ENCODE measurements at places on chromosomes 11 and 22.

- DNase-seq: no peak
Observed at GRCh38 chr22:22926370-22927195, 39.0 kb downstream of the IGLL5 start.

DNA sequence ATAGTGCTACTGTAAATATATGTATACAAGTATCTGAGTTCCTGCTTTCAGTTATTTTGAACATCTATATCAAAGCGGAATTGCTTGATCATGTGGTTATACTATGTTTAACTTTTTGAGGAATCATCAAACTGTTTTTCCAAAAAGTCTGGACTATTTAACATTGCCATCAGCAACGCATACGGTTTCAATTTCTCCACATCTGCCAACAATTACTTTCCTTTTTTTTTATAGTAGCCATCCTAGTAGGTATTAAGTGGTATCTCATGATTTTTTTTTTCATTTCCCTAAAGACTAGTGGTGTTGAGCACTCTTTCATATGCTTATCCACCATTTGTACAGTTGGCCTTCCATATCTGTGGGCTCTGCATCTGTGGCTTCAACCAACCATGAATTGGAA lies 1.3 kb upstream of the UBE4A start:
- no peak for DNase-seq

- DNase-seq: peak; percentile 29
Observed at GRCh38 chr11:19242179-19242932, 1.6 kb upstream of the E2F8 start.

- no peak for DNase-seq
Observed at GRCh38 chr22:35915477-35916013, 113.1 kb downstream of the RBFOX2 start.

DNA sequence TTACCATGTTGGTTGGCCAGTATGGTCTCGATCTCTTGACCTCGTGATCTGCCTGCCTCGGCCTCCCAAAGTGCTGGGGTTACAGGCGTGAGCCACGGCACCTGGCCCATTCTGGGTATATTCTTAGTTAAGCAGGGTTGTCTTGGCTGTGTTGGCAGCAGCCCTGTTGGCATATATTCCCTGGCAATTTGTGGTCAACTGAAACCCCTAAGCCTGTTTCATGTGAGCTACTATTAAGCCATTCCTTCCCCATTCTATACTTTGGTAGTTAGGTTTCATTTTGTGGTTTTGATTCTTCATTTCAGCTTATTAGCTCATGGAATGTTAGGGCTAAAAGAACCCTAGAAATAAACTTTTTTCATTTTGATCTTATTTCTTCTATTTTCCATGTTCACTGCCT lies 22.2 kb upstream of the IL18BP start:
- DNase-seq: no peak
